Stimulated activated CD4-positive, alpha-beta T cell treated with anti-CD3 and anti-CD28 coated beads, Interleukin-2, amount 100 ng/mL, for 48 hours (primary cell): ENCODE measurements at places on chromosomes 16 and 17.

DNA sequence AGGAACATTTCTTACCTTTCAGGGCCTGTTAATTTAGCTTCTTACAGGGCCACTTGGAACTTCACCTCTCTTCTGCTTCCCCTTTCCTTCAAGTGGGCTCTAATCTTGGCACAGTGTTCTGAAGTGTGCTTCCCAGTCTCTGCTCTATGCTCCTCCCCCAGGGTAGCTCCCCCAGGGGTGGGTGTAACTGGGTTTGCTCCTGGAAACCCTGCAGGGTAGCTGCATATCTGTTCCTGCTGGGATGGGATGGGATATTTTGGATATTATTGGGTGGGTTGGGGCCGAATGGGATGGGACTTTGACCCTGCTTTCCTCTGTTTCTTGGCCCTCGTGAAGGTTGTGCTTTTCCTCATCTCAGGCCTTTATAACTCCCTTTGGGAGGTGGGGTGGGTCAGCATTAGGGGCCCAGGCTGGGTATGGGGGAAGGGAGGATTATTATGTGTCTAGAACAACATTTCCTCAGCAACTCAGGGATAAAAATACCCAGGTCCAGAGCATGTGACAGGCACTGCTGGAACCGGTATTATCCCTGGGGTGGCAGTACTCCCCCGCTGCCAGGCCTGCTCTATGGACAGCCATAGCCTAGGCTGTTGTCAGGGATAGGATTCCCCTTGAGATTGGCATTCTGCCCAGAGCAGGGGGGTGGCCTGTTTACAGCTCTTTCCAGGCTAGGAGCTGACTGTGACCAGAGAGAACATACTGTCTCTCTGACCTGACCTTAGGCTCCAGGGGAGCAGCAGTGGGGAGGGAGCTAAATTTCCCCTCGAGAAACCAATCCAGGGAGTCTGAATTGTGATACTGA lies 5.0 kb downstream of the NFE2L1 start:
- DNase-seq, result no peak

DNA sequence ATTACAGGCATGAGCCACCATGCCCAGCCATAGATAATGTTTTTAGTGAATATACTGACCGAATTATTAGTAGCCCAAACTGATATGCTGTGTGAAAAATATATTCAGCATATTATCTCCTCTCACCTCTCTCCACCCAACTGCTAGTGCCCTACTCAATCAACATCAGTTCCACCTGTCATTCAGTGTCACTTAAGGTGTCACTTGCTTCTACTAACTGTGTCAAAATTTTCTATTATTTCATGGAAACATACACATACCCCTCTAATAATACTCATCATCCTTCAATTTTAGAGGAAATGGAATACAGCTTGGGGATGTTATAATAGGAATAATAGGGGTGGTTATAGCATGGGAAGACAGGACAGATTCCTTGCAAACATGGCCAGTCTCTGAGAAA lies 12.6 kb downstream of the EFCAB3 start:
- no peak for DNase-seq

DNA sequence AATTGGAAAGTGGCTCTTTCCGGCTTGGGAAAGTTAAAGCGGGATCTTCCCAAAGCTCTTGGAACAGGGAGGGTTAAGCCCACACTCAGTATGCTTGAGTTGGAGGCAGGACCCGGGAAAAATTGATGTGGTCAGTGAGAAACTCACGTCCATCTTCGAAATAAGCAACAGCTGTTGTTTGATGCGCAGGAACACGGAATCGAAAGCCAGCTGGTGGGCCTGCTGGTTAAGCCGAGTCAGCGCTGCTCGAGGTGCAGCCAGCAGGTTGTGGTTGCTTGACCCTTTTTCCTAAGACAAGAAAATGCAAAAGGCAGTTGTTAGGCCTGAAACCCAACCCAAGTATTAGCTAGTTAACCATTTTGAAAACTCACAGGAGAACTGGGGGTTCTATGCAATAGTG lies 49.4 kb downstream of the COG7 start:
- DNase-seq, result no peak

DNA sequence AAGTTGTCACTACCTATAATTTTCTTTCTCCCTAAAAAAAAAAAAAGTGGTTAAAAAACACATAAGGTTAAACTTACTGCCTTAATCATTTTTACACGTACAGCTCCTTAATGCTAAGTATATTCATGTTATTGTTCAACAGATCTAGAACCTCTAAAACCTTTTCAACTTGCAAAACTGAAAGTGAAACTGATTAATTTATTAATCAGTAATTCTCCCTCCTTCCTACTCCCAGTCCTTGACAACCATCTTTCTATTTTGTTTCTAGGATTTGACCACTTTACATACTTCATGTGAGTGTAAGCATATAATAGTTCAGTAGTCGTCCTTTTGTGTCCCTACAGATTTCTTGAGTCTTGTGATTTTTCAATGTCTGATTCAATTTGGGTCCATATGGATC lies 251.4 kb upstream of the KIF2B start:
- DNase-seq, result no peak

GRCh38 chr16:17063201-17064139 lies 407.3 kb downstream of the XYLT1 start:
- no peak for DNase-seq

- DNase-seq, result no peak
These were observed 9.6 kb downstream of the EMC6 start for GRCh38 chr17:3678095-3678820.

DNA sequence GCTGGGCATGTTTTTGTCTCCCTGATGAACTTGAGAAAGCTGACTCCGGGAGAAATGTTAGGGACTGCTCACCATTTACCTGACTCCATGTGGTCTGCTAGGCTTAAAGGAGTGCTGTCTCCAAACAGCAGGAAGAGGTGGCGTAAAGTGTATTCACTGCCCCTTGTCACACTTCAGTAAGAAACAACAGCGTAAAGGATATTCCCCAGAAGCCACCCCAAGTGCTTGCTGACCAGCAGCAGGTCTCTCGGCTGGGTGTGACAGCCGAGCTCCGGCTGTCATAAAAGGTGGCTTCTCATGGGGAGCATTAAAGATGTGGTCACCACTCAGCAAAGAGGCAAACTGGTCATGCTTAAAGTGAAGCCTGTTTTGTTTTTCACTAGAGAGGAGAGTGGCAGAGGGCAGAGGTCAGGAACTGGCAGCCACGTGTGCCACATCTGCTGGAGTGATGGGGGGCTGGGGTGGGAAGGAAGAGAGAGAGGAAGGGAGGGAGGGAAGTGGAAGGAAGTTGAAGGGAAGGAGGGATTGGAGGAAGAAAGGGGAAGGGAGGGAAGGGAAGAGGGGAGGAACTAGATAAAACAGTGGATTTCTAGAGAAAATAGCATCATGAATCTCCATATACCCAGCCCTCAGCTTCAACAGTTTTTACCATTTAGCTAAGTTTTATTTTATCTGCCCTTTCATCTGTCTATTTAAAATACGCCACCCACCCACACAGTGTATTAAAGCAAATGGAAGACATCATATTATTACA lies 119.3 kb downstream of the CLEC16A start:
- no peak for DNase-seq

DNA sequence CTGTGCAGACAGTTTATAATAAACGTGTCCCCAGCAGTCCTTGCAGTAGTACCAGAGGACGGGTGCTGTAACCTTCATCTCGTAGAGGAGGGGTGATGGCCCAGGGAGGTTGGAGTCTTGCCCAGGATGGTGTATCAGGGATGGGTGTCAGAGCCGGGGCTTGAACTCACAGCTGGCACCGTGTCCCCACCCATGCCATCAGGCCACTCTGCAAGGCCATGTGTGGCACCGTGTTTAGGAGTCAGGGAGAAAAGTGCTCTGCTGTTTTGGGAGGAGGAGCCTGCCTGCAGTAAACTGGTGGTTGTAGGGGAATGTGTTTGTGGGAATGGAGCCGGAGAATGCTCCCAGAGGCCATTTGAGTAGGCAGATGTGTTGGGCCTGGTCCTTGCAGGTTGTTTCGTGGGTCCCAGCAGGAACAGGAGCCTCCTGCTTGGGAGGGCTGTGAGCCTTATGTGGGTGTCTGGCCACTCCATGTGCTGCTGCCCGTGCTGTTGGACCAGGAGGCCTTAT lies 1.7 kb downstream of the ADORA2B start:
- no peak for DNase-seq

DNA sequence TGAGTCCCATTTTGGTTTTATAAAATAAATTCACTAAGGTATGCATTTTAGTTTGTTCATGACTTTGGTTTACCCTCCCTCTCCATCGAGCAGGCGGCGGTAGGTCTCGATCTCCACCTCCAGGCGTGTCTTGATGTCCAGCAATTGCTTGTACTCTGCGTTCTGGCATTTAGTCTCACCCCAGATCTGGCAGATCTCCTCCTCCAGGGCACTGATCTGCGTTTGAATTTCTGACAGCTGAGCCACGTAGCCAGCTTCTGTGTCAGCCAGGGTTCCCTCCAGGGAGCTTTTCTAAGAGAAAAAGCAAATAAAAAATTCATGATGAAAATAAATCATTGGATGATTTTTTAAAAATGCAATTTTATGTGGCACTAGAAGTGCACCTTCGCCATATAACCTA lies 4.2 kb downstream of the KRT24 start:
- DNase-seq, result no peak

DNA sequence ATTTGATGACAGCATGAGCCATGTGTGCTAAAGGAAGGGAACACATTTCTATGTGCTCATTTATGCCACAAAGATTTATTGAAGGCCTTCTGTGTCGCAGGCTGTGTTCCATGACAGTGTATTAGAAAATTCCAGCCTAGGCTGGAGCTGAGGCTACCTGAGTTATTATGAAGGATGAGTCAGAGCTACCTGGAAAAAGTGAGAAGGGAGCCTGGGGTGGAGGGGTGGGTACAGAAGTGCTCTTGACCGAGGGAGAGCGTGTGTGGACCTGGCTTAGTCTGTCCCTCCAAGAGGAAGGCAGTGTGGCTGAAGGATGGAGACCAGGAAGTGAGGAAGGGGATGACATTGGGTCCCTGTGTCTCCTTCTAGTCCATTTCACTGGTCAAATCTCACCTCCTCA lies 98.3 kb downstream of the N4BP1 start:
- no peak for DNase-seq

DNA sequence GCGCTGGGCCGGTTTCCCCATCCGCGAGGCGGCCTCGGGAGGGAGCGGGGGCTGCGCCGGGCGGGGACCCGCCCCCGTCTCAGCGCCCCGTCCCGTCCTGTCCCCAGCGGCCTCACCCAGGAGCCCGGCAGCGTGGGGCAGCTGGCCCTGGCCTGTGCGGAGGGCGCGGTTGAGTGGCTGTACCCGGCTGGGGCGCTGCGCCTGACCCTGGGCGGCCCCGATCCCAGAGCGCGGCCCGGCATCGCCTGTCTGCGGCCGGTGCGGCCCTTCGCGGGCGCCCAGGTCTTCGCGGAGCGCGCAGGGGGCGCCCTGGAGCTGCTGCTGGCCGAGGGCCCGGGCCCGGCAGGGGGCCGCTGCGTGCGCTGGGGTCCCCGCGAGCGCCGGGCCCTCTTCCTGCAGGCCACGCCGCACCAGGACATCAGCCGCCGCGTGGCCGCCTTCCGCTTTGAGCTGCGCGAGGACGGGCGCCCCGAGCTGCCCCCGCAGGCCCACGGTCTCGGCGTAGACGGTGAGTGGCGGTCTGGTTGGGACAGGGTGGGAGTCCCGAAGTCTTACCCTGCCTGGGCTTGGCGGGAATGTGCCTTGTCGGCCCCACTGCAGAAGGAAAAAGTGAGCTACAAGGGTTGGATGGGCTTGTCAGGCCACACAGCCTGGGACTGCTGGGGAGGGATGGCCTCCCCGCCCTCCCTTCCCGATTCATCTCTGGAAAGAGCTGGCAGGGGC lies 720 bp downstream of the METRN start:
- no peak for DNase-seq

- no peak for DNase-seq
These were observed 2.5 kb upstream of the METRNL start for GRCh38 chr17:83076938-83077337.

- DNase-seq, result no peak
These were observed 2.5 kb downstream of the CBLN1 start for GRCh38 chr16:49278944-49279725.

GRCh38 chr16:85402910-85403692 lies 210.0 kb upstream of the GSE1 start:
- DNase-seq, result no peak

- no peak for DNase-seq
These were observed 58.7 kb downstream of the CMC2 start for GRCh38 chr16:80947708-80948625.

DNA sequence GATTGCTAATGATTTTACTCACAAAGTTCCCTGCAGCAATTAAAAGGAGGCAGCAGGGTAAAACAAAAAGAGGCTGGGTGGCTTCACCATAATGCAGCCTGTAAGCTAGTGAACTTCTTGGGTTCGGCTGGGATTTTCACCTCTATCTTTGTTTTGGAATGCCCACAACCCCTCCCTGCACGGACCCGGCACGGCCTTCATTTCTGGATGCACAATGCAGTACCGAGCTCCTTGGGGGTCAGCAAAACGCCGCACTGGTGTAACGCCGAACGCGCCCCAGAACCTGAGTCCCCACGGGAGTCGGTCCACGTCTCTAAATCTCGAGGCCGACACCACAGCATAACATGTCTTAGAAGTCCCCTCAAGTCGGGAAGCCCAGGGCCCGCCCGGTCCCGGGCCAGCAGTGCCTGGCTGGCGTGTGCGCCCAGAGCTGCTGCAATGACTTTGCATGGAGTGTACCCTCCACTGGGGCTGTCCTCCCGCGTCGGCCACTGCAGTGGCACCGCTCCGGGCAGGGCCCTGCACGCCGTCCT lies 759 bp downstream of the UBE2O start:
- no peak for DNase-seq

- no peak for DNase-seq
These were observed 16.7 kb downstream of the COQ7 start for GRCh38 chr16:19084139-19084538.

GRCh38 chr17:48552466-48553189 lies 7.7 kb upstream of the HOXB2 start:
- DNase-seq, result no peak

GRCh38 chr17:45277992-45278391 lies 16.1 kb upstream of the SPATA32 start:
- DNase-seq, result no peak

- DNase-seq, result no peak
These were observed 20.0 kb downstream of the NUP93 start for GRCh38 chr16:56749672-56750491.

DNA sequence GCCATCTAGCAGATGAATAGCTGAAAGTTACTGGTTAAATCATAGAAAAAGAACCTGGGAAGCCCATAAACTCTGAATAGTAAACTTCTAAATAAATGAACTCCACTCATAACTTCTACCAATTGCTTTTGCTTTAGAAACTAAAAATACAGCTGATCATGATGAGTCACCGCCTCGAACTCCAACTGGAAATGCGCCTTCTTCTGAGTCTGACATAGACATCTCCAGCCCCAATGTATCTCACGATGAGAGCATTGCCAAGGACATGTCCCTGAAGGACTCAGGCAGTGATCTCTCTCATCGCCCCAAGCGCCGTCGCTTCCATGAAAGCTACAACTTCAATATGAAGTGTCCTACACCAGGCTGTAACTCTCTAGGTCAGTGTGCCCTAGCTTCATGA lies 9.7 kb downstream of the KAT7 start:
- DNase-seq, result no peak
